ENCODE measurements at places on chromosomes 11 and 22. TPM values are rescaled to one million over a fixed set of nuclear protein-coding genes. Genes with fewer than 3 reads are reported as not detected.
A peak's percentile ranks its signal among the peaks of the same experiment; 100 is the strongest.

Gene PAX6
- not detected for total RNA-seq

Gene OR51L1
- total RNA-seq, result not detected

DNA sequence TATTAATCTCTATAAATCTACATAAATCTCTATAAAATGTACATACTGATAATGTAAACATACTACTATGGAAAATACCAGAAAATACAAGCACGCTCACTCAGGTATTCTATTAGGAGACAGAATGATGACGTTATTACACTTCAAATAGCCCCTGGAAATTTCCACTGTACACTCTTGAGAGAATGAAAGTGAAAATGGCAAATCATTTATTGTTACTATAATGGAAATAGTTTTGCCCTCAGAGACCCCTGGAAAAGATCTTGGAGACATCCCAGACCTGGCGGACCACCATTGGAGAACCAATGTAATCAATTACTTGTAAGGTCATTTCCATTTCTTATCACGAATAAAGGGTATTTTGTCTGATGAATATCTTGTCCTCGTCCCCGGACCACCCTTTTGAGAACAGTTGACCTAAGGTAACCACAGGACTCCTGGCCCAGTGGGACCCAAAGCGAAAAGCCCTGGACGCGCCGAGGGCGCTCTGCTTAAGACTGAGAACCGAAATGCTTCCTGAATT, 509 bp upstream of the PRRG4 start:
- no peak for DNase-seq

- no peak for DNase-seq
Measured at GRCh38 chr11:75873417-75874221, 58.6 kb downstream of the UVRAG start.

DNA sequence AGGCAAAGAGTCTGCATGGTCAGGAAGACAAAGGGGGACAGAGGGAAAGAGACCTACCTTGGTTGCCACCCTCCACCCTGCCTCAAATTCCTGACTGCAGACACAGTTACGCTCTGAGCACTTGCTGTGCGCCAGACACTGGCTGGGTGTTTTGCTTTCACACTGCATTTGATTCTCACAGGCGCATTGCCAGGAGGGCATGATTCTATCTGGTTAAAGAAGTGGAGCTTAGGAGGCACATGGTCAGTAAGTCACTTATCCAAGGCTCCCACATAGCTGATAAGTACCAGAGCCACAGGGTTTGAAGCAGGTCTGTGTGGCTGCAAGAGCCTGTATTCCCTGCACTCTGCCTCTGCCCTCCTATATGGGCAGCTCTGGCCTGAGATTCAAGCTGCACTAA, 103.9 kb downstream of the TIMP3 start:
- no peak for DNase-seq

DNA sequence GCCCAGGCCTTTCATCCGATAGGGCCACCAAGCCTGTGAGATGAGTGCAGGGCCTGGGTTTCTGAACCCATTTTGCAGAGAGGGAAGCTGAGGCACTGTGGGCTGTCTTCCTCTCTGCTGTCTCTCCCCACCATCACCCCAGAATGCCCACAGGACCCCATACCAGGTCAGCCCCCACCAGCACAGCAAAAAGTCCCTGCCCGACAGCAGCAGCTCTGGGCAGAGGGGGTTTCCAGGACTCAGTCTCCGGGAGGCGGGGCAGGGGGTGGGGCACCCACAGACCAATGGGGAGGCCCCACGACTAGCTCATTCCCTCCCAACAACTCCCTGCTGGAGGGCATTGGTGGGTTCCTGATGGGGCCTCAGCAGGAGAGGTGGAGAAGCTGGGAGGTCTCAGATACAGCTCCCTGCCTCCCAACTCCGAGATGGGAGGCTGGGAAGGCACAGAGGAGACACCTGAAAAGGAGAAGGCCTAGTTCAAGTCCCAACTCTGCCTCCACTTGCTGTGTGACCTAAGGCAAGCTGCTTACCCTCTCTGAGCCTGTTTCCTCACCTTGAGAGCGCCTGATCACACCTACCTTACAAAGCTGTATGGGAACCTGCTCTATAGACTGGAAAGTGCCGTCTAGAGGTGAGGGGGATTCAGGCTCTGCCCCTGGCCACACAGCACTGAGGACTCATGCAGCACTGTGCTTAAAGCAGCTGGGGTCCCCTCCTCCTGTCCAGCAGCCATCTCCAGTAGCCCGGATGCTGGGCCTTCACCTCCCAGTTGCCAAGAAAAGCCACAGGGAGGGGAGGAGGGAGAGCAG, 3.5 kb downstream of the CBX7 start:
- DNase-seq, result no peak

Gene SLC2A11
- total RNA-seq, result 14.8 TPM

- DNase-seq, result no peak
Measured at GRCh38 chr11:128165572-128165971, 421.8 kb downstream of the ETS1 start.

- DNase-seq, result no peak
Measured at GRCh38 chr11:71917646-71918140, 10.7 kb downstream of the XNDC1N start.

- DNase-seq, result no peak
Measured at GRCh38 chr11:14446701-14447169, 52.9 kb downstream of the COPB1 start.

DNA sequence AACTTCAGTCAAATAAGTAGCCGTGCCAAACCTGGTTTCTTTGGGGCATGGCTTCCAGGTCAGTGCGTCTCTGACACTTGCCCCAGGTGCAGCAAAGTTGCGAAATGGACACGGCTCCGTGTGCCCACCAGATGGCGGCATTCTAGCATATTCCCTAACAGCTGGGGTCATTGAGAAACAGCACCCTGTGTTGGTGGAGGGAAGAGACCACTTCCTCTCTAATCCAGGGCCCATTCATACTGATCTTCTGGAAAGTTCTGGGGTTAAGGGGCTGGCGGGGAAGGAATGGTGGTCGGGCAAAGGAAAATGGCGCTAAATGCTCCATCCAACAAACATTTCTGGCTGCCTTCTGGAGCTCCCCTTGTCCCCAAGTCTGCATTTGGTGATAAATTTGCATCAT, 141.2 kb upstream of the TIMP3 start:
- DNase-seq, result no peak

Gene DLAT
- 27.7 TPM for total RNA-seq

- DNase-seq, result no peak
Measured at GRCh38 chr22:49517667-49518185, 309.9 kb downstream of the BRD1 start.

GRCh38 chr11:120230433-120231071, 9.4 kb upstream of the POU2F3 start:
- DNase-seq, result no peak

Gene THRSP
- not detected for total RNA-seq

Gene TSPO
- 292 TPM for total RNA-seq

GRCh38 chr11:61683961-61684869, 4.0 kb downstream of the DAGLA start:
- no peak for DNase-seq

- peak; percentile 81 for DNase-seq
Measured at GRCh38 chr22:45502215-45503049, at the start of gene FBLN1. TSS of gene FBLN1 (plus strand) at chr22:45502883. CDS start at chr22:45502986, 103 bp downstream.

Gene TCF20
- 35.1 TPM for total RNA-seq

- no peak for DNase-seq
Measured at GRCh38 chr11:129804012-129804411, 11.6 kb upstream of the TMEM45B start.

DNA sequence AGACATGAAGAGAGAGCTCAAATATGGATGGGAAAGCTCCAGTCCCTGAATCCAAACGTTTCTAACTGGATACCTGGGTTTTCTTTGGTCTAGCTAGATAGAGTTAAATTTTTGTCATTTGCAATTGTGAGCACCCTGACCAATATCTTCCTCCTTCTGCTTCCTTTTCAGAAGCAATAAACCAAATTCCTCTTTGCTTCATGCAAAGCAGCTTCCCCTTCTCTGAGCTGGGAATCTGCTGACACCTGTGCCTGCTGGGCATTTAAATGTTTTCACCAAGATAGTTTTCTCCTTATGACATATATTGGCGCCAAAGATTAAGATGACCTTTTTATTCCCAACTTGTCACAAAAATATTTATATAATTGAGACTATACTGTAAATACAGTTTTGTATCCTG, 27.9 kb upstream of the PAK1 start:
- DNase-seq, result no peak

Gene PNPLA5
- total RNA-seq, result not detected

- DNase-seq, result no peak
Measured at GRCh38 chr22:42780070-42780540, 59.4 kb upstream of the A4GALT start.

GRCh38 chr22:47205081-47205491, 442.6 kb downstream of the TBC1D22A start:
- DNase-seq, result no peak

GRCh38 chr11:8807544-8808225, 103.3 kb upstream of the AKIP1 start:
- no peak for DNase-seq

GRCh38 chr11:78921509-78921908, 346.8 kb upstream of the NARS2 start:
- no peak for DNase-seq

Gene TIMM8B
- total RNA-seq, result 56.5 TPM

GRCh38 chr11:89205378-89205777, 27.7 kb downstream of the TYR start:
- no peak for DNase-seq
